ENCODE measurements at places on chromosomes 12 and 14. TPM values are rescaled to one million over a fixed set of nuclear protein-coding genes. Genes with fewer than 3 reads are reported as not detected.

RHEBL1 gene
- 0.65 TPM for polyA plus RNA-seq

MYBPC1 gene
- not detected for polyA plus RNA-seq

DNA sequence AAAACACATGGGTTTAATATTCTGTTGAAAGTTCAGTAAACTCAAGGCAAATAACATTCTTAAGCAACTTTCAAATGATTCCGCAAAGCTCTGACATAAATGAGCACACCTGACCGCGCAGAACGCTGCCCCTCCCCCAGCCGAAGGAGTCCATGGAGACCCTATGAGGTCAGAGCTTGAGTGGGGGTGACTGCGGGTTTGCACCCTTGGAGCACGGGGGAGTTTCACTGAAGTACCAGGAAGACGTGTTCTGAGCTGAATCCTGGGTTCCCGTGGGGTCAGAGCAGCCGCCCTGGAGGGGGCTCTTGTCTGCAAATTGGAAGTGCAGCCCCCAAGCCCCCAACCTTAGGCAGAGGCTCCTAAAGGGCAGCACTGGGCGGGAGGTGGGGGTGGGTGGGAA, 324.1 kb upstream of the SFSWAP start:
- H3K27me3 ChIP-seq: no peaks in the 10 kb centered on the region
- no peaks in the 10 kb centered on the region for H3K36me3 ChIP-seq
- no peak for DNase-seq
- no peak overlapping the region for H3K27ac ChIP-seq
- no peak overlapping the region for H3K4me3 ChIP-seq
- H3K4me1 ChIP-seq: no peaks in the 10 kb centered on the region

MYO1A gene
- not detected for polyA plus RNA-seq

GRCh38 chr14:91354979-91355685, 62.5 kb downstream of the CCDC88C start:
- no peaks in the 10 kb centered on the region for H3K36me3 ChIP-seq
- no peak overlapping the region for H3K27ac ChIP-seq
- no peak overlapping the region for H3K4me3 ChIP-seq
- DNase-seq: no peak

- H3K4me3 ChIP-seq: peak overlapping the region; percentile 95
- peak overlapping the region; percentile 84 for H3K27ac ChIP-seq
- no peaks in the 10 kb centered on the region for H3K27me3 ChIP-seq
- 0 out of 2 replicates have a peak, but pooled peaks cover 3% of the 10 kb centered on the region for H3K36me3 ChIP-seq
- peak; percentile 79 for DNase-seq
These were observed 407 bp downstream of the HEATR5A start for GRCh38 chr14:31419967-31420318.

- no peaks in the 10 kb centered on the region for H3K4me1 ChIP-seq
- no peak overlapping the region for H3K4me3 ChIP-seq
- H3K36me3 ChIP-seq: no peaks in the 10 kb centered on the region
- no peak overlapping the region for H3K27ac ChIP-seq
- no peaks in the 10 kb centered on the region for H3K27me3 ChIP-seq
These were observed 13.7 kb downstream of the MYBPC1 start for GRCh38 chr12:101608301-101609133.

DNA sequence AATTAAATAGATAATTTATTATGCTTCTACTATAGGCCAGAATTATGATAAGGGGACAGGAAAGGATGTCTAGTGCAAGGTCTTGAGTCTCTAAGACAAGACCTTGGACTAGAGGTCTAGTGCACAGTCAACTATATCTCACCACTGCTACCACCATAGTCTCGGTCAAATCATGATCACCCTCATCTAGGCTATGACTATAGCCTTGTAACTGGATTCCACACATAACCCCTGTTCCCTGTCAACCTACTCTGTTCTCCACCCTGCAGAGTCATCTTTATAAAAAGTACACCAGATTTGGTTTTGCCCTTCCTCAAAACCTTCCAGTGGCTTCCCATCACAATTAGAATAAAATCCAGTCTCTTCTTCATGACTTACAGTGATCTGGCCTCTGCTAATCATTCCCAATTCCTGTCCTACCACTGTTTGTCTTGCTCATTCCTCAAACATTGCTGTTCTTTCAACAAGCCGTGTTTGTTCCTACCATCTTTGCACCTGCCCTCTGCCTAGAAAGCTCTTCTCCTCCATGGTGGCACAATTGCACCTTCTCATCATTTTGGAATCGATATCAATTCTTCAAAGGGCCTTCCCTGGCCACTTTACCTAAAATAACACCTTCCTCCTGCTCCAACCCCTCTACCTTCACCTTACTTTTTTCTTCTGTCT, 169.4 kb downstream of the FOXN3 start:
- DNase-seq: no peak
- no peaks in the 10 kb centered on the region for H3K36me3 ChIP-seq
- no peaks in the 10 kb centered on the region for H3K27me3 ChIP-seq
- peaks cover 13% of the 10 kb centered on the region for H3K4me1 ChIP-seq
- no peak overlapping the region for H3K4me3 ChIP-seq

NGDN gene
- 39.9 TPM for polyA plus RNA-seq

RTL1 gene
- 0.36 TPM for polyA plus RNA-seq

LGR5 gene
- polyA plus RNA-seq: not detected

GRCh38 chr12:104746467-104747088, 211.5 kb downstream of the SLC41A2 start:
- DNase-seq: no peak
- H3K36me3 ChIP-seq: no peaks in the 10 kb centered on the region
- H3K4me1 ChIP-seq: peaks cover 5% of the 10 kb centered on the region
- H3K27me3 ChIP-seq: no peaks in the 10 kb centered on the region
- H3K4me3 ChIP-seq: no peak overlapping the region

- no peaks in the 10 kb centered on the region for H3K27me3 ChIP-seq
- peak overlapping the region; percentile 91 for H3K27ac ChIP-seq
- no peaks in the 10 kb centered on the region for H3K36me3 ChIP-seq
- H3K4me3 ChIP-seq: peak overlapping the region; percentile 99
These were observed 2.2 kb downstream of the CDK2AP1 start for GRCh38 chr12:123269395-123269892.

DNA sequence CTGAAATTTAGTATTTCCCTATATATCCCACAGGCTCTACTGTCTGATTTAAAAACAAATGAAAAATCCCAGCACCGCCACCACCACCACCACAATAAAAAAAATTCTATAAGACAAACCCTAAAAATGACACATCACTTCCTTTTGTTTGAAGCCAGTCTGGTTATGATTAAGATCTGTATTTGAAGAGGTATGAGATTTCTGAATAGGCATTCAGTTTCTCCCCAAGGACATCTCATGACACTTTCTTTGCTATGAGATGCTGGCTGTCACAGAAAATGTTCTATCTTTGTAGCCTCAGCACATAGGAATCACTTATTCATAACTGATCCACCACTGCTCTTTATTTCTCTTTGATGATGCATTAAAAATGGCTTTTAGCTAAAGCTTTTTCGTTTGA, 1071.0 kb downstream of the SLC6A15 start:
- DNase-seq: peak; percentile 61
- peaks cover 12% of the 10 kb centered on the region for H3K4me1 ChIP-seq
- H3K4me3 ChIP-seq: no peak overlapping the region
- no peaks in the 10 kb centered on the region for H3K36me3 ChIP-seq
- H3K27me3 ChIP-seq: no peaks in the 10 kb centered on the region

DNA sequence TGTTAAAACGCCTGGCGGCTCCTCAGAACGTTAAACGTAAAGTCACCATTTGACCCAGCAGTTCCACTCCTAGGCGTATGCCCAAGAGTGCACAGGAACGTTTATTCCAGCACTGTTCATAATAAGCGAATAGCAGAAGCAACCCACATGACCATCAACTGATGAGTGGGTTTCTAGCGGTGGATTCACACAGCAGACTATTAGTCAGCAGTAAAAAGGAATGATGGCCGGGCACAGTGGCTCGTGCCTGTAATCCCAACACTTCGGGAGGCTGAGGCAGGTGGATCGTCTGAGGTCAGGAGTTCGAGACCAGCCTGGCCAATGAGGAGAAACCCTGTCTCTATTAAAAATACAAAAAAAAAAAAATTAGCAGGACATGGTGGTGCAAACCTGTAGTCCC, 22.4 kb upstream of the FBRSL1 start:
- no peaks in the 10 kb centered on the region for H3K27me3 ChIP-seq
- H3K27ac ChIP-seq: no peak overlapping the region
- no peak overlapping the region for H3K4me3 ChIP-seq

DNA sequence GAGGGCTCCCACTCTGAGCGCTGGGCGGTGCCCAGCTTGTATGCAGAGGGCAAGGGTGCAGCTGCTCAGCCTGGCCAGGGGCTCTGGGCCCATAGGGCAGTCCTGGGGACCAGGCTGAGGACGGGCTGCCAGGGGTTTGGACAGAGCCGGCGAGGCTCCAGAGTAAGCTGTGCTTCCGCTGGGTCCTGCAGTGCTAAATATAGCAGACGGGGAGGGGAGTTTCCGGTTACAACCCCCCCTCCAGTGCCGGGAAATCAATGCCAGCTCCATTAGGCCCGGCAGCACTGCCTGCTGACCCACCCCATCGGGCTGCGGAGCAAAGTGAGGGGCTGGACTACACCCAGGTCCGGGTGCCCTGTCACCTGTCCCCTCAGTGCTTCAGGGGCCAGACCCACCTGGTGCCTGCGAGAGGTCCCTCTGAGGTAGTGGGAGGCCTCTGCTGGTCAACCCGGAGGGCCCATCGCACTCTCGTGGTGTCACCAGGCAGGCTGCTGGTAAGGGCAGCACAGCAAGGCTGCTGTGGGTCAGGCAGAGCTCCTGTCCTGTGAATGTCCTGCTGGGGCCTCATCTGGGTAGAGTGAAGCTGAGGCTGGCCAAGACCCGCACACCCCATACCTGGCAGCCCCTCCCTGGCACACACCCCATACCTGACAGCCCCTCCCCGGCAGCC, 2.6 kb upstream of the JAG2 start:
- H3K27me3 ChIP-seq: peaks cover 17% of the 10 kb centered on the region
- H3K27ac ChIP-seq: no peak overlapping the region
- H3K4me1 ChIP-seq: no peaks in the 10 kb centered on the region
- H3K36me3 ChIP-seq: no peaks in the 10 kb centered on the region

DNA sequence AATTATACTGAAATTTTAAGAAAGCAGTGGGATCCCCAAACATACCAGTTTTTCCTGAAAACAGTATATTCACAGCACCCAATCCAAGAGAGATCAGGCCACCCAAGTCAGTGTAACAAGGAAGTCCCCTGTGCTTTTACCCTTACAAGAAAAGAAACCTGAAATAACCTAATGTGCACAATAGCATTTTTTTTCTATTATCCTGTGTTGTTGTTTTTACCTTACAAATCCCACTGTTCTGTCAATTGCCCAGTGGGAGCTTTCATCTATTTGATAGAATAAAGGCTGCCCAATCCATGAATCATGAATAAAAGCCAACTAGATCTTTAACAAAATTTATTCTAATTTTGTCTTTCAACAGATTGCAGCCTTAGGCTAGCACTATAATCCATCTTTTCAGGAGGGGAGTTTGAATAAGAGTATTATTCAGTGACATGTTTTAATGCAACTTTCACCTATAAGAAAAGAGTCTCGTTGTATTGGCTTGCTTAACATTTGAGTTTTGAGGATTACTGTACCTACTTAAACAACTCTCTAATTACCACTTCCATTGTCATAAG, 457.4 kb downstream of the TRHDE start:
- H3K27me3 ChIP-seq: no peaks in the 10 kb centered on the region
- H3K4me1 ChIP-seq: no peaks in the 10 kb centered on the region
- DNase-seq: no peak
- no peak overlapping the region for H3K4me3 ChIP-seq
